Astrocyte (in vitro differentiated cells and primary cell): ENCODE measurements at places on chromosomes 13 and 19. TPM values are rescaled to one million over a fixed set of nuclear protein-coding genes. Genes with fewer than 3 reads are reported as not detected.
A peak's percentile ranks its signal among the peaks of the same experiment; 100 is the strongest.

- DNase-seq = no peak
Observed at GRCh38 chr13:104522235-104523072, 1456.2 kb upstream of the SLC10A2 start.

- DNase-seq = no peak
Observed at GRCh38 chr13:89282241-89282640, 1611.1 kb downstream of the SLITRK5 start.

The RPS16 gene
- 1,194 and 1,329 TPM in 2 replicates for total RNA-seq

DNA sequence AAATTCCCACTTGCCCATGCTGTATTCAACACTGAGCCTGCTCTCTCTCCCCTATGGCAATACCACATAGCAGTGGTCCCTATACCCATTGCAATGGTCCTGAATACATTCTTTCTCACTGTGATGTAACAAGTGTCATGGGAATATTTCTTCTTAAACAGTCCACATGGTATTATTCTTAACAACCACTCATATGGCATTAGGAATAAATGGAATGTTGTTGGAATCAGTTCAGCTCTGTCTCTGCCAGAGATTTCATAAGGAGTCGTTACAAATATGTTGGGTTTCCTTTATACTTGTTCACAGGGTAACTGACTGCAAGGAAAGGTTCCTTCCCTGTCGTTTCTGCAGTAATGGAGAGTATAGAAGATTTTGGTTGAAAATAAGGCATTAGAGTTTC, 128.3 kb upstream of the SPATA13 start:
- DNase-seq = peak; percentile 94

DNA sequence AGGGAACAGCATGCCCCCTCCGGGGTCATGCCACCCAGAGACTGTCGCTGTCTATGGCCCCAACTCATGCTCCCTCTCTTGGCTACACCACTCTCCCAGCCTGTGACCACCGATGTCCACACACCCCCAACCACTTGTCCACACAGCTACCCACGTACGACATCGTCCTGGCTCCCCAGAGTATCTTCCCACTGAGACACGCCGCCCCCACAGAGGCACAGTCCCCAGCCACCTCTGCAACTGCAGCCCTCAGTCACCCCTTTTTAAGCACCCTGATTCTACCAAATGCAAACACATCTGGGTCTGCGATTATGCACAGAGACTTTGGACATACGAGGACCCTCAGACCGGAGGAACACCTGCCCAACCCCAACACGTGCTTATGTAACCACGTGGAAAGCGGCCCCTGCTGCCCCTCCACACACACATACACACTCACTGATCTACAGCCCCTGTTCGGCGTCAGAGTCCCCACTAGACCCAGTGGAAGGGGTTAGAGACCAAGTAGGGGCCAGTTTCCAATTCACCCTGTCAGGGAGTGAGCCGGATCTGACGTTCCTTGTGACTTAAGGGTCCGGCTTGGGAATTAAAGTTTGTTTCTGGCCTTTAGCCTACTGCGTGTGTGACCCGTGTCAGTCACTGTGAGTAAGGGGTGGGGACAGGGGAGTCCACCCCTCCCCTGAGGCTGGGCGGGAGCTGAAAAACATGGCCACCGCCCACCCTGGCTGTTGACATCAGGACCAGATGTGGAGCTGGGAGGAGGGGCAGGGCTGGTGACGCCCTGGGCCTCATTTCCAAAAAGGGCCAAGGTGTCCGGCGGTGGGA, 11.9 kb upstream of the AXL start:
- no peak for DNase-seq

The DCLK1 gene
- 3.2 and 4.9 TPM in 2 replicates for total RNA-seq

GRCh38 chr13:79988573-79988972, 352.4 kb downstream of the SPRY2 start:
- peak; percentile 62 for DNase-seq

The ZFR2 gene
- 2.0 and 2.1 TPM in 2 replicates for total RNA-seq

The UBE2L5 gene
- not detected in 2 replicates for total RNA-seq

The NLRP11 gene
- total RNA-seq = not detected in 2 replicates

GRCh38 chr13:67966065-67966464, 735.9 kb upstream of the PCDH9 start:
- peak; percentile 22 for DNase-seq

The PTH2 gene
- not detected in 2 replicates for total RNA-seq

DNA sequence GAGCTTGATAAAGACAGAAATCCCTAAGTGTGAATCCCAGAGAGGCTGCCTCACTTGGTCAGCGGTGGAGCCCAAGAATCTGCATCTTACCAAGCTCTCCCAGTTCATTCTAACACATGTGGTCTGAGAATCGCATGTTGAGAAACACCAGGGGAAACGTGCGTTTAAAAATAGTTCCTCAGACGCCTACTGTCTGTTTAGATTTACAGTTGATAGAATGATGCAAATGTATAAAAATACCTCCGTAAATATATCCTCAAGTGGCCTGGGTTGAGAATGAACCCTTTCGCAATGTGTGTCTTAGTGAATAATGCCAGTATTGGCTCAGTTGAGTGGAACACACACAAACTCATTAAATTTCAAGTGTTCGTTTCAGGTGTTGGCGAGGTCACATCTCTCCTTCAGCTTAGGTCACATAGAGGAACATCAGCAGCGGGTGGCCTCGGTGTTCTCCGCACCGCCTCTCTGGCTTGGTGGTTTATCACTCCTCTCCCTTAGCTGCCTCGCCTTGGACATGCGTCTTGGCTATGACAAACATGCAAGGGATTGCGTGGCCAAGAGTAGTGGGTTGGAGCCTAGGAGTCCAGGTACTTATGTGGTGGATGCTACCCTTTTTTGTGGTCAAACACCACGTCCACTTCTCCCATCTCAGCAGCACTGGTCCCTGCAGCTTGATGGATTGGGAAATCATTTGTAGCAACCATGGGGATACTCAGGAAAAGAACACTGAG, 117.6 kb upstream of the SPATA13 start:
- DNase-seq = no peak

DNA sequence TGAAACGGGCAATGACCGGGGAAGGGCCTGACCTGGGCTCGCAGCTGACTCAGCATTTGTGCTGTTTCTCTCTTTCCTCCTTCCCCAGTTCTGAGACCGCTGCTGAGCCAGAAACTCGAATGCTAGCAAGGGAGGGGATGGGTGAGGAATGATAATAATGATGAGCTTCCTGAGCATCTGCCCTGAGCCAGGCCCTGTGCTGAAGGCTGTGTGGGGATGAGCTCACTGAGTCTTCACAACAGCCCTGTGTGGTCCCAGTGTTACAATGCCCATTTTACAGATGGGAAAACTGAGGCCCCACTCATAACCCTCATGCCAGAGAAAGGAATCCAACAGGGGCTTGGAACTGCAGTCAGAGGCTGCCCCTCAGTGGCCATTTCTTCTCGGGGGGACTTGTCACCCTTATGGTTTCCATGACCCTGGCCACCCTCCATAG, 8.1 kb downstream of the SULT2B1 start:
- no peak for DNase-seq

GRCh38 chr13:20860844-20861243, 41.7 kb downstream of the XPO4 start:
- no peak for DNase-seq
